ENCODE measurements at places on chromosomes 3 and 15. TPM values are rescaled to one million over a fixed set of nuclear protein-coding genes. Genes with fewer than 3 reads are reported as not detected.

OR5K2 gene
- not detected for total RNA-seq

SLC15A2 gene
- total RNA-seq: 0.12 TPM

RASGRP1 gene
- 0.40 TPM for total RNA-seq

RTP1 gene
- not detected for total RNA-seq

PDZRN3 gene
- not detected for total RNA-seq

KBTBD13 gene
- total RNA-seq: not detected

RAB11A gene
- total RNA-seq: 278 TPM

PLSCR4 gene
- total RNA-seq: 9.8 TPM
